ENCODE measurements at places on chromosomes 5 and 9.

- no peak for DNase-seq
Observed at GRCh38 chr5:118208031-118208453, 780.3 kb downstream of the DTWD2 start.

DNA sequence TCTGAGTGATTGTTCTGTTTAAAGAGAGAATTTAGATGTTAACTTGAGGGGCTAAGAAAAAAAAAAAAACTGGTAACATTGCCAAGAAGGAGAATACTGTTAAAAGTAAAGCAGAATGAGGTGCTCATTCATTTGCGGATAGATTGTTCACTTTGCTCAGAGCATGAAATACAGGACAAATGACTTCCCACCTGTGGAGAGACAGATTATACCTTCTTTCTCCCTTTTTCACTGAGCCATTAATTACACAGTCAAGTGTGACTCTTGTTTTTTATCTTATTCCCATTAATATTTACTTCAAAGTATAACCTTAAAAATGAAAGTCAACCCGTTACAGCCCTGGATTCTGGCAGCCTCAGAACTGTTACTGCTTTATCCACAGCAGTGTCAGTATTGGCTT is 264.5 kb downstream of the TAF11L14 start:
- no peak for DNase-seq

GRCh38 chr5:62299600-62299999 is 6.4 kb upstream of the KIF2A start:
- no peak for DNase-seq

DNA sequence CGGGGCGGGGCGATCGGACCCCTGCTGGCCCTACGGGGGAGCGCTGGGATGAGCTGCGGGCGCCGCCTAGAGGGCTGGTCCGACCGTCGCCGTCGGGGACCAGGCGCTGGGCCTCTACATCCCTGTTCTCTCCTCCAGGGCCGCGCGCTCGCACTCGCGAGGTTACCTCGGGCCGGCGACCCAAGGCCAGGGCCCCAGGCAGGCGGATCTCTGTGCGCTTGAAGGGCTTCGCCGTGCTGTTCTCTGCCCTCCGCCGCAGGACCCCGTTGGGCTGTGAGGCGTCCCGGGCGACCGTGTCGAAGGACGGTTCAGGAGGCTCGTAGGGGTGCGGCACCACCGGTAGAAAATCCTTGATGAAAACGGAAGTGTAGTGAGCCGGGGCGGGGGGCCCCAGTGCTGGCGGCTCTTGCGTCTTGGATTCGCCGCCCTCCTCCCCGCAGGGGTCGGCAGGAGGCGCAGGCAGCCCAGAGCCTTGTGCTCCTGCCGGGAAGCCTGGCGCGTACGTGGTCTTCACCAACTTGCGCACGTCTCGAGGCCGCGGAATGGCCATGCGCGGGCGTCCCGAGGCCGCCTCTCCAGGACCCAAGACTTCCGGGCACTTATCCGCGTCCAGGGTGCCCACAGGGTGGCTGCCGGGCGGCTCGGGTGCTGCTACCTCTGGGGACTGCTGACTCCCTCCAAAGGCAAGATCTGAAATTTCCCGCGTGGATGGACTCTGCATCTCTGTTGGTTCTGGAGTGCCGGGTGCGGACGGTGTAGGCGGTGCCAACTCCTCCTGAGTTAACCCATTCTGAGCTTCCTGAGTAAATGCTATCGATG is 2.0 kb downstream of the PROB1 start:
- DNase-seq: no peak

DNA sequence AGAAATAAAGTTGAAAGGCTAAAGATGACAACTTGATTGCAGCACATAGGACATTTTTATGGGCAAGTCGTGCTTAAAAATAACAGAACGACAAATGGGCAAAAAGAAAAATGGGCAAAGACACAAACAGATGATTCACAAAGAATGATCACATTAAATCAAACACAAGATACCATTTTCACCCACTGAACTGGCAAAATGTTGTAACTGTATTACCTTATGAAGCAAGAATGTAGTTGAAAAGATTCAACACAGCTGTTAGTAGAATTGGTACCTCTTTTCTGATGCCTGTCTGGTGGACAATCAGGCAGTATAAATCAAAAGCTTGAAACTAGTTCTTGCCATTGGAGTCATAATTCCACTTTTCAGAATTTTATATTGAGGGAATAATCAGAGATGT is 81.0 kb upstream of the PALM2AKAP2 start:
- DNase-seq: no peak
